ENCODE measurements at places on chromosomes 3 and 15.
A peak's percentile ranks its signal among the peaks of the same experiment; 100 is the strongest.

DNA sequence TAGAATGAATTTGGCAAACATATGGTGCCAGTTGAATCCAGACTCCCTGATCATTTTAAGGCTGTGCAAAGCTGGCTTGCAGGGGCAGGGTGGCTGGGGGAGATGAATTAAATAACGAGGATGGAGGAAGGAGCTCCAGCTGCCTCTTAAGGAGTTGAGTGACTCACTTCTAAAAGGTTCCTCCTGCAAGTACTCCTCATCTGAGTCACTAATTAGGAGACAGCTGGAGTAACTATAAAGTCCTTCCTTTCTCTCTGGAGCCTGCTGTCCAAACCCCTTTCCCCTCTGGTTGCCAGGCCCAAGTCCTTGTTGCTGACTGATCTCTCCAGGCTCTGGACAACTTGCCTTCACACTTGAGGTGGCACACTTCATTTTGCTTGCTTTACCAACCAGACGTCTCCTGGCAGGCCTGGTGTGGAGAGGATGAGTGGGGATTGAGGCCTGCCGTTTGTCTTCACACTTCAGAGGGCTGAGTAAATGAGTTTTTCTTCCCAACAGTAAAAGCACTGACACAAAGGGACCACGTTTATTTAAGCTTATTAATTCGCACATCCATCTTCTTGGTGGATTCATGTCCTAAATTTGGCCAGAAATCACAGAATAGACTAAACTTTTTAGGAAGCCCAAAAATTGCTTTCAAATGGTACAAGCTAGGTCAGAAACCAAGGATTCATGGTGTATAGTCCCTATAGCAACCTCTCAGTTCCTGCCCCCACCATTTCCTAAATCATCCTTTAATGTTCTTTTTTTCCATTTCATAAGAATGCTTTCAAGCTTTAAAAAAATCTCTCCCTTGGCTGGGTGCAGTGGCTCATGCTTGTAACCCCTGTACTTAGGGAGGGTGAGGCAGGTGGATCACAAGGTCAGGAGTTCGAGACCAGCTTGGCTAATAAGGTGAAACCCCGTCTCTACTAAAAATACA, 90.5 kb upstream of the MYRIP start:
- DNase-seq, result peak; percentile 91

- DNase-seq, result no peak
Measured at GRCh38 chr3:3196148-3196861, 16.8 kb upstream of the CRBN start.

GRCh38 chr3:143200001-143200924, 80.7 kb downstream of the CHST2 start:
- DNase-seq, result no peak

DNA sequence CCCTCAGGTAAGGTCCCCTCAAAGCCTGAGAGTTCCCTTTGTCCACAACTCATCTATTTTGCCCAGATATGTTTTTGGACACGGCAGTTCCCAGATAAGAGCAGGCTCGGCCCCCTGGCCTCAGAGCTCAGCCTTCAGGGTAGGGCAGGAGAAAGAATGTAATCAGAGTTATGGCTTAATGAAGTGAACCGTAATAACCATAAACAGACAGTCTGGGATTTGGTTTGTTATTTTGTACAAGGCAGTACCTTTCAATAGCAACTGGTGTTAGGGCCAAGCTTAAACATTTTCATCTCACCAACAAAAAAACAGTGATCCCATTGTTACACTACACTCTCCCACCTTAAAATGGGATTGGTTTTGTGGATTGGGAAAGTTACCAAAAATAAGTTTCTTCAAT, 12.2 kb upstream of the ALDH1A3 start:
- DNase-seq, result no peak

DNA sequence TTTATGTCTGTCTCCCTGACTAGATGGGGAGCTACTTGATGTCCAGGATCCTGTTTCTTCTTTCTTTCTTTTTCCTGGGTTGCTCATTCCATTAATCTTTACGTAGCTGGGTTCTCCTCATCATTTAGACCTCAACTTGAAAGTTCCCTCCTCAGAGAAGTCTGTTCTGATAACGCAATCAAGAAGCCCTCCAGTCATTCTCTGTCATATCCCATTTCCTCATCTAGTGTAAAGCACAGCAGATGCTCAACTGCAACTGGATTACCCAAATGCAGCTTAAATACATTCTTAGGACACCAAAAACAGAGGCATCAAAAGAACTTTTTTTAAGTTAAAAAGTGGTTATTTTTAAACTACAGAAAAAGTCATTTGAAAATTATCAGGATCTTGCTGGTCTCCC, 51.7 kb upstream of the ST3GAL6 start:
- no peak for DNase-seq

GRCh38 chr15:82014989-82015388, 30.8 kb downstream of the MEX3B start:
- DNase-seq, result peak; percentile 62

GRCh38 chr3:36762918-36763849, 1.2 kb downstream of the DCLK3 start:
- DNase-seq, result no peak

DNA sequence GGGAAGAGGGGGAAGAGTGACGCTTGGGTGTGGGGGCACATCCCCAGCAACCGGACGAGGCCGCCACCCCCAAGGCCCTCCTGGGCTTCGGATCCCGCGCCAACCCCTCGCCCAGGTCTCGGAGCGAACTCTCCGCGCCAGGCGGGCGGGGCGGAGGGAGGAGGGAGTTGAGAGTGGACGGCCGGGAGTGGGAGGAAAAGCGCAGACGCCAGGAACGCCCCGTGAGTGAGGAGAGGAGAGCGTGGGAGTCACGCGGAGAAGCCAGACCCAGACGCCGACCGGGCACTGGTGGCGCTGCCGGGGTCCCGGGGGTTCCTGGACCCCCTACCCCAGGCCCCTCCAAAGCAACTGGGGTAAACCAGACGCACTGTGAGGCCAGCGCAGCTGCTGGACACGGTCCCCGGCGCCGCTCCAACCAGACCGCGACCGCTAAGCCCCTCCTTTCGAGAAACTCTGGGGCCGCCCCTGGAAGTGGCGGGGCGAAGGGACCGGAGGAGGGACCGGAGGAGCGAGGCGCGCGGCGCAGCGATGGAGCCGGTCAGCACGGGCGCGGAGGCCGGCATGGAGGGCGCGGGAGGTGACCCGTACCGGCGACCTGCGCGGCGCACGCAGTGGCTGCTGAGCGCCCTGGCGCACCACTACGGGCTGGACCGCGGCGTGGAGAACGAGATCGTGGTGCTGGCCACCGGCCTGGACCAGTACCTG, at the start of gene EFCC1:
EFCC1 (plus strand) TSS at position 204 of the 705 bp plus-strand sequence; CDS start at position 529, 325 bp downstream.
- no peak for DNase-seq

DNA sequence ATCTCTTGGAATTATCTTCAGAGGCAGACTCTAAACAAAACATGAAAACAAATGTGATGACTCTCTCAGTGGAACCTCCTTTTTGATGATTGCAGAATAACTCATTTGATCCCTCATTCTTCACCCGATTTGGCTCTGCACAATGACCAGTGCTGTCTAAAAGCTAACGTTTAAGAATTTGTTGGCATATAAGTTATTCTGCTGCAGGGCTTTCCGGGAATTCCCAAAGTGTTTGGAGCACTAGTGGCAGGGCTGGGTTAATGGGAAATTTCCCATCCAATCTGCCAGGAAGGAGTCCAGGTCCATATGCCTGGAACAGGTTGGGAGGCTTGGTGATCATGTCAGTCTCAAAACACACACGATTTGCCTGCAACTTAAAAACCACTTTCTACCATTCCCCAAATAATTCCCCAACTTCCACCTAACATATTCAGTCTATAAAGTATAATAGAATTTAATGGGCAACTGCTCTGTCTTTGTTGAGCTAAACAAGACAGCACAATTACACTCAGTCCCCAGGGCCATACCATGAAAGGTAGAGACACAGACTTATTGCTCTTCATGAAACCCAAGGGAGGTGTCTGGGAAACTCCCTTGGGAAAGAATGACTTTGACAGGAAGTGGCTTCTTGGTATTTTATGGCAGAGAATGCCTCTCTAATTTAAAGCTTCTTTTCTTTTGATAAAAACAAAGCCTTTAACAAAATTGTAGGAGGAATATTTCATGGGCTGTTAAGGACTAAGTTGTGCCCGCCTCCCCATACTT, 38.0 kb downstream of the ARRDC4 start:
- DNase-seq, result peak; percentile 3

DNA sequence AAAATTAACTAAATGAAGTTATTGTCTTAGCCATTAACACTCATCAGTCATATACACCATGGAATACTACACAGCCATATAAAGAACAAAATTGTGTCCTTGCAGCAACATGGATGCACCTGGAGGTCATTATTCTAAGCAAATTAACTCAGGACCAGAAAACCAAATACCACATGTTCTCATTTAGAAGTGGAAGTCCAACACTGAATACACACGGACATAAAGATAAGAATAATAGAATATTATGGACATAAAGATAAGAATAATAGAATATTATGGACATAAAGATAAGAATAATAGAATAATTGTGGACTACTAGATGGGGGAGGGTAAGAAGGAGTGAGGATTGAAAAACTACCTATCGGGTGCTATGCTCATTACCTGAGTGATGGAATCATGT, 122.3 kb downstream of the CHL1 start:
- no peak for DNase-seq

DNA sequence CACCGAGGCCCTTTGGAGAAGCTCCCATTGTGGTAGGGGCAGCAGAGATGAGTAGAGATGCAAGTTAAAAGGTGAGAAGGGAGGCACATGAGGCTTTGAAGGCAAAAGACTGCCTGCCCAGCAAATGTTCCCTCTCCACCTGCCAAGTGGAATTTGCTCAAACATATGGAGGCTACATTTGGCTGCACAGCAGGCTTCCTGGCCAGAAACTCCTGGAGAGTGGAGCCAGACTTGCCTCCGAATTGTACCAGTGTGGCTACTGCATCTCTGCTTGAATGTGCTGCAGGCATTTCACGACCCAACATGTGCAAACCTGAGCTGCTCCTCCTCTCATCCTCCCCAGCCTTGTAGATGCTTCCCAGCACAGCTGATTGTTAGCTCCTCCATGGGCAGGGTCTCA, 229.2 kb downstream of the ZNF621 start:
- no peak for DNase-seq

DNA sequence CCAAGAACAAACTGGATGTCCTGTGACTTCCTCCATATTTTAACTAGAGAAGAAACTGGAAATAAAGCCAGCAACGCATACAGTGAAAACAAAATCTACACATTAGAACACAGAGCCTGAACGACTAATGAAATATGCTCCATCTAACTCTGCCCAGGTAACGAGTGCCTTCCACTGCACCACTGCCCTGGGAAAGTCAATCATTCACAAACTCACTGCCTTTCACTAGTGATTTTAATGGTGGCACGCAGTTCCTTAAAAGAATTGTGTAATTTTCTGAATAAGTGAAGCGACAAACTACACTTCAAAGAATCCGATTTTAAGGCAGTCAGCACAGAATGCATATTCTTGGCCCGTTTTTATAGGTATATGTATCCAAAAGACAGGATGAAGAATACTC, 416.0 kb downstream of the SHQ1 start:
- DNase-seq, result no peak

DNA sequence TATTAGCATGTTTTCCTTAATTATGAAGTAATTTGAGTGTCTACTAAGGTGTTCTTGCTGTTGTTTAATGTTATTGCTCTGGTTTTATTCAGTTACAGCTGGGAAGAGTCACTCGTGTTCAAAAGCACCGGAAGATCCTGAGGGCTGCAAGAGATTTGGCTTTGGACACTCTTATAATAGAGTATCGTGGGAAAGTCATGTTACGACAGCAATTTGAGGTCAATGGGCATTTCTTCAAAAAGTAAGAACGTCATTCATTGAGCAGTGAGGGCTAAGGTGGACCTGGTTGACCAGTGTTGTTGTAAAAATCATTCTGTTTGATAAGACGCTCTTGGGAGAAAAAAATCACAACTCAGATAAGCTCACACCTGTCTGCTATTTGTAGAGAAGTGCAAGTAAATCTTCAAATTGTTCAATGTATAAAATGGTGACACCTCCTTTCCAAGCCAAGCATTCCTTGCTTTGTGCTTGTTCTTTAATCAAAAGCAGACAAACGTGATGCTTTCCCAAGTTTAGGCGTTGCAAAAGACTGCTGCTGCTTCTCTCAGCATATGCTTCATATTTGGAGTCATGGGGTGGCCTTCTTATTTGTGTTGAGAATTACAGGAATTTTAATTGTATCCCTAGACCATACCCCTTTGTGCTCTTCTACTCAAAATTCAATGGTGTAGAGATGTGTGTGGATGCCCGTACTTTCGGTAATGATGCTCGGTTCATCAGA, 44.2 kb downstream of the SETD5 start:
- no peak for DNase-seq

GRCh38 chr3:65539616-65540015, 499.1 kb downstream of the MAGI1 start:
- DNase-seq, result no peak

- DNase-seq, result no peak
Measured at GRCh38 chr3:197512691-197513571, 42.8 kb downstream of the BDH1 start.

DNA sequence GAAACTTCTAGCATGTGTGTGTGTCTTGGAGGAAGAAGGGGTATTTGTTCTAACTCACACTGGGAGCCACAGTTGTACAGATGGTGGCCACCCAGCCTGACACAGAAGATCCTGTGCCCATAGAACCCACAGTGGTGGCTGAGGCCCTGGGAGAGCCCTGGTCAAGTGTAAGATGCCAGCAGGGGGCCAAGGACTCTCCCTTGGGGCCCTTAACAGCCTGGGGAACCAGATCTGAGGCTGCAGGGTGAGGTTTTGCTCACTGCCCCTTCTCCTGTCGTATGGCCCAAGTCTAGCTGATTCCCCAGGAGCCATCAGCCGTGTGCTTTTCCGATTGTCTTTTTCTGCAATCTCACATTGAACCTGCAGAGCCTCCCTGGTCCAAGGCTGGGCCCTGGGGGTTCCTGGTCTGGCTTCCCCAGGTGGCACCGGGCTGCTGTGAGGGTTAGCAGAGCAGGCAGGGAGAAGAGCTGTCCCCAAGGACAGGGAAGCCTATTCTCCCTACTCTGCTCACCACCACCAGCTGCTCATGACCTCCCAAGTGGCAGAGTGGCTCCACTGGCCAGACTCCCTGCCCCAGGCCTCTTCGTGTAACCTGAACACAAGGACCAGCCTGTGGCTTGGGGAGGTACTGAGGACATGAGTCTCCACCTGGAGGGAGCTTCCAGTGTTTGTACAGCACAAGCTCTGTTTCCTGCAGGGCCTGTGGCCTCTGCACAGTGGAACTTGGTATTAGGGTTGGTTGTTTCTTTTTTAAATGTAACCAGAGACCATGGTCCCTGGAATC, 51.9 kb downstream of the CA12 start:
- no peak for DNase-seq

DNA sequence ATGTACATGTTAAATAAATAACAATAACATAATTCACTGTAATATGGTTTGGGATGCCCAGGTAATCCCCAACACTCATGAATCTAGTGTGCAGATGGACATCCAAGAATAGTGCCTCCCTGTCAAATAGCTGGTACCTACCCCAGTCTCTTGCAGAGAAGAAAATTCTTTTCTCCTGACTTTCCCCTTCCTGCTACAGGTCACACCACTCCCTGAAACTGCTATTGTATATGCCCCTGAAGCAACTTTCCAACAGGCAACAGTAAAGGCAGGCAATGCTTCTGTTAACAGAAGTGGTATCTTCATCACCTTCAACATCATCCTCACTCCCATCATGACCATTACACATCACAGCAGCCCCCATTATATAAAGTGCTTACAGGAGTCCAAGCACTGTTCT, 431.6 kb downstream of the MAGI1 start:
- DNase-seq, result no peak

GRCh38 chr3:143064777-143065176, 54.8 kb upstream of the CHST2 start:
- DNase-seq, result no peak

GRCh38 chr3:138781012-138781470, 53.7 kb downstream of the PIK3CB start:
- DNase-seq, result no peak

Measured in LHCN-M2 (cell line).